HuH-7 (cell line): ENCODE measurements at places on chromosomes 4 and X.

DNA sequence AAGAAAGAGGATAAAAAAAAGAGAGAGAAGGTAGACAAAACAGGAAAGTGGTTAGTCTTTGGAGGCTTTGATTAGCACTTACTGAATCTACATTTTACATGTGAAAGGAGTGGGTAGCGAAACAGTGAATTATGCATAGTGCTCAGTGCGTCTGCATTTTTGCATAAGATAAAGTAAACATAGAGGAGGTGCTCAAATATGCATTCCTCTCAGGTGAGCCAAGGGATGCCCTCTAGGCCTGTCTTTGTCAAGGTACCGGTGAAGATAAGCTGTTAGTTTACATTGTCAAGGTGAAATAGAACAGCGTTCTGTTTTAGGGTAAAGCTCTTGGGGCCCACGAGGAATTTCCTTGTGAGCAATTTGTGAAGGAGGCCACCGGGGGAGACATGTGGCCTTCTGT is 260.6 kb downstream of the TRIML1 start:
- DNase-seq = no peak

DNA sequence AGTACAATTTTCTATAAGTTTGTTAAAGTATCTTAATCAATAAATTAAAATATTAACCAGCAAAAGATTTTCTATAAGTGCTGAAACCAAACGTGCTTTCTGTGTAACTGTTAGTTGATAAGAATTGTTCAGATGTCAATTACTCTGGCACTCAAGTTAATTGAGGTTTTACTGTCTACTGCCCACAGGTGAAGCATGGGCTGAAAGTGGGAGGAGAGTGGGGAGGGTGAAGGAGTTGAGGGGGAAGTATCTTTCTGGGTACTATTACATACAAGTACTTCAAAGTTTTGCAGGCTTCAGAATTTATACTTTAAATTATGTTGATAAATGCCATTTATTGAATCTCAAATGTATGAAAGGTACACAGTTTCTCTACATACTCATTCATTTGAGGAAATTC is 19.1 kb upstream of the CXCL3 start:
- DNase-seq = no peak

DNA sequence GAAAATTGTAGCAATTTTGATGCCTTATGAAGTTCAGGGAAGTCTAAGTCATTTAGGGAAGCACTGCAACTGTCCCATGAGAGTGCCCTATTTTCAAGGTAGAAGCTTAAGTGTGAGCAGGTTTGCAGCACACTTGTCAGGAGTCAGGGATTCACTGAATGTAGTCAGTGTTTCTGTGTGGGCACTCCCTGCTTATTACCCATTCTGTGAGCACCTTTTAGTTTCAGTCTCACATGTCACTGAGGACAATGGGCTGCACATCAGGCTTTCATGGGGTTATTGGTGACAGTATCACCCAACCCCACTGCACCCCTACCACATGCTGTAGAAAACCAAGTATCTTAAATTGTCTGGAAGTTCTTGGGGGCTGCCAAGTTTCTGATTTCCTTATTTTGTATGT is 2.9 kb upstream of the CCNG2 start:
- no peak for DNase-seq

GRCh38 chr4:850323-850945 is 24.5 kb upstream of the CPLX1 start:
- DNase-seq = no peak

DNA sequence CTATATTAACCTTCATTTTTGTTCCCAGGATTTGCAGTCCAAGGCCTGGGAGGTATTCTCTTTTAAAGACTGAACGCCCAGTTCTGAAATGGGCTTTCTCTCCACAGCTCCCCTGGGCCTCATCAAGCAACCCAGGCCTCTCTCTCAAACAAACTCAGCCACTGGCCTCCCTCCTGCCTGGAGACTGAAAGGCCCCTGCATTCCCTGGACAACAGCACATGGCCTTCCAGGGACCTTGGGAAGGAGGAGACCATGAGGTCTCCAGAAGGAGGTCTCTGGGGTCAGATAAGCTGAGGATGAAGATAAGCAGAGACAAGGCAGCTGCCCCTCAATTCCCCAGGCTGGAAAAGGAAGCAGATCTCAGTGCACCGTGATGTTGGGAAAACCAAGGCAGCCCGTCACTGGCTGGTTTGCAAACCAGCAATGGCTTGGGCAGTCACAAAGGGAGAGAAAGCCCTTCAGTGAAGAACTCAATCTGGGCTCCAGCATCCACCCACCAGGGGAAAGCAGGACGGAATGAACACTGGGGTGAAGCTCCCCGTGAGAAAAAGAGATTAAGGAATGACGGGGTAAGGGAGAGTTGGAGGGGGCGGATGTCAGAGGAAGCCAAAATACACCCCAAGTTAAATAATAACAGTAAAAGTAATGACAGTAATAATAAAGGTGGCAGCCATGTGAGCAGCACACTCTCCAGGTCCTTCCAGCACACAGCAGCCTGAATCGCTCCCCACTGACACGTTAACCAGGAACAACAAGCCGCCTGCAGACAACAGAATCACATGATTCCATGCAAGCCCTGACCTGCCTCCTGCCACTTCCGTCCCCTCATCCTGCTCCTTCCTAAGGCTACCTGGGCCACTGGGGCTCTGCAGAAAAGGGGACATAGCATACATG is 22.3 kb downstream of the AMOT start:
- DNase-seq = no peak

DNA sequence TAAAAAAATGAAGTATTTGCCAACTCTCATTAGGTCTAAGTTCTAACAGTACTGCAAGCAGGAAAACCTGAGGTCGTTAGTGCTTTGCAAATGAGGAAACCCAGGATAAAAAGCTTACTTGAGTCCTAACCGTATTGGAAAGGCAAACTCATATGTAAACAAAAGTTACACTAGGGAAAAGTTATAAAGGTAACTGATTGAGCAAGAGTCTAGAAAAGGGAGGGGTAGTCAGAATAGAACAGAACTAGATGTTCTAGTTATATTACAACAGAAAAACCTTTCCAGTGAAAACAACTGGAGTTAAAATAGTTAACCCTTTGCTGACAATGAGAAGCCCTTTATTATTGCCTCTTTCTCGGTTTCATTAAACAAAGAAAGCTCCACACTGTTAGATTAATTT is 66.4 kb upstream of the MAOA start:
- DNase-seq = peak; percentile 19

- no peak for DNase-seq
Measured at GRCh38 chr4:184598753-184599491, 50.3 kb downstream of the CASP3 start.
